ENCODE measurements at places on chromosomes 6 and 20.

GRCh38 chr6:167973148-167973885 is 24.2 kb upstream of the KIF25 start:
- no peak for DNase-seq

DNA sequence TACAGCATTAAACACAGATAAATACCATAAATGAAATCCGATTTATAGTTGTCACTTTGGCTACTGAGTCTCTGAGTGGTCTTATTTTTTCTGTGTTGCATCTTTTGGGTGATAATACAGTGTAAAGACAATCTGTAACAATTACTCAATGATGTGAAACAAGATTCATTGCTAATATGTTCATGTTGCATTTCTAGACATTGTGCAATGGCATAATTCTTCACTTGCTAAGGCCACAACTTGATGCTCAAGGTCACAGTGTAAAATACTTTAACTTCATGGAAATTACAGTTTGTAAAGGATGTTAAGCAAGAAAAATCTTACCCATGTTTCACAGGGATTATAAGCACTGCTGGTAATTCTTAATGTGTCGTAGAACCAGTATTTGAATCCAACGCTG is 74.9 kb upstream of the SMLR1 start:
- DNase-seq: no peak

- no peak for DNase-seq
Observed at GRCh38 chr6:25058941-25059340, 123.2 kb upstream of the RIPOR2 start.

- DNase-seq: peak; percentile 46
Observed at GRCh38 chr6:156777577-156778453, 637 bp downstream of the ARID1B start.

GRCh38 chr6:81552644-81553043 is 199.8 kb downstream of the TENT5A start:
- DNase-seq: no peak
